NCI-H2081 treated with DMSO at 0.1 percent for 48 hours (cell line): ENCODE measurements at places on chromosomes 6 and 20.

- no peak for DNase-seq
These were observed 440.2 kb downstream of the TBC1D32 start for GRCh38 chr6:120894077-120894476.

GRCh38 chr6:26220145-26220970, 133.1 kb downstream of the HFE start:
- DNase-seq: no peak

- DNase-seq: no peak
These were observed 38.4 kb downstream of the ATP9A start for GRCh38 chr20:51729771-51730170.

DNA sequence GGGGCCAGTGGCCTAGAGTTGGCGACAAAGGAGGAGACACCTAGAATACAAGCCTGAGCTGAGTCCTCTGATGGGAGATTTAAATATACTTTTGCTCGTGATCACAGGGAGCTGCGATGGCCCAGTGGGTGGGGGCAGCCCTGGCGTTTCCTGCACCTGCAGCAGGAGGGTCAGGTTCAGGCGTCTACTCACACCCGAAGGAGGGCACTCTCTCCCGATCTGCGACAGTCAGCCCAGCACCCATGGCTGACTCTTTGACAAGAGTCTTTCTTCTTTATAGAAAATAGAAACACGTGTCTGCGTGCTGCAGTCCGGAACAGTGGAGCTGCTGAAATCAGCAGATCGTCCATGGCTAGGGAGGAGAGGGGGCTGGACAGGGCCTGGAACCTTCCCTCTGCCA, 338.2 kb downstream of the CDH4 start:
- DNase-seq: no peak

GRCh38 chr6:87473419-87473903, 687 bp downstream of the SLC35A1 start:
- DNase-seq: no peak

DNA sequence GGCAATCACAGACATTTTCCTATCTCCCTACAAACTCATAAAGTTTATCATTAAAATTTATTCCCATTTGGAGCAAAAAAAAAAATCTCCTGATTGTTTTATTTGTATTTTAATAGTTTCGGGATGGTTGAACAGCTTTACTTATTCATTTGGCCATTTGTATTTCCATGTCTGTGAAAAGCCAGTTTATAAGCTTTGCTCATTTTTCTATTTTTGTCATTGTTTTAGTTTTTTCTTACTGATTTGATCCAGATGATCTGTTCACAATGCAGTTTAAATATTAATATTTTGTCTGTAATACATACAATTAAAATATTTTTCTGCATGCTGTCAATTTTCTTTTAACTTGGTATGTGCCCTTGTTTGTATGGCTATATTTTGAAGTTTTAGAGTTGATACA, 65.2 kb upstream of the CCN2 start:
- DNase-seq: no peak

- no peak for DNase-seq
These were observed 16.1 kb upstream of the ZBTB22 start for GRCh38 chr6:33333666-33334065.

- DNase-seq: no peak
These were observed 163.3 kb downstream of the TAF4 start for GRCh38 chr20:61902221-61902869.

GRCh38 chr6:150157081-150157480, 14.2 kb downstream of the PPP1R14C start:
- no peak for DNase-seq
